ENCODE measurements at places on chromosomes 4 and X. TPM values are rescaled to one million over a fixed set of nuclear protein-coding genes. Genes with fewer than 3 reads are reported as not detected.
A peak's percentile ranks its signal among the peaks of the same experiment; 100 is the strongest.

Gene PRKG2
- total RNA-seq = 0.10 TPM

Gene ETDB
- total RNA-seq = not detected

GRCh38 chrX:24100713-24101112 is 46.0 kb downstream of the EIF2S3 start:
- DNase-seq = no peak

DNA sequence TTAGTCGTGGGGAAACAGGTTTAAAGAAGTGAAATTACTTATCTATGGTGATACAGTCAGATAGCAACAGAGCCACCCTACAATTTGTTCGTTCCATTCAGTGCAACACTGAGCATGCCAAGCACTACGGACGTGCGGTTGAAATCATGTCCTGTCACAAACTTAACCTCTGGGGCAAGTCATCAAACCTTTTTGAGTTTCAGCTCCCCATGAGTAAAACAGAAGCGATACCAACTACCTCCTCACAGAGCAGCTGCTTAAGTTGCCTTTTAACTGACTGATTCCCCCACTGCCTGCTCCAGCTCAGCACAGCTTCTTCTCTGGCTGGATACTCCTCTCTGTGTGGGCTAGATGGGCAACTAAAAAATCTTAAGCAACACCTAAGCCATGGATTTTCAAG is 36.0 kb downstream of the LHFPL1 start:
- DNase-seq = no peak

- DNase-seq = no peak
Observed at GRCh38 chr4:20311856-20312255, 60.2 kb downstream of the SLIT2 start.

GRCh38 chr4:54187148-54187547 is 41.9 kb upstream of the PDGFRA start:
- DNase-seq = no peak

DNA sequence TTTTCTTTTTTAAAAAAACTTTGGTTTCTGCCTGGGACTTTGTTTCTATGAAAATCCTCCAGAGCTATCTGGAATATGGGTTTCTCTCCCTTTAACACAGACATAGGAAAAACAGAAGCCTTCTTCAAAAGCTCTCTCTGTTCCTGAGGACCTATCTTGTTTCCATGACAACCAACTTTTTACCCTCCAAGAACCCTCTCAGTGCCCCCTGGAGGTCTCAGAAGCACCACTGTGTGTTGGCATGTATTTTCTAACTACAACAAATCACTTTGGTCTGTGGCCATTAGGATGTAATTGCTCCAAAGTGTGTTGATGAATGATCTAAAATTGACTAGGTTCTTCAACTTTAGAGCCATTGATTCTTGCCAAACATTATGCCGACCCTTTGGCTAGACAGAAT is 1331.6 kb downstream of the ADGRL3 start:
- DNase-seq = no peak

DNA sequence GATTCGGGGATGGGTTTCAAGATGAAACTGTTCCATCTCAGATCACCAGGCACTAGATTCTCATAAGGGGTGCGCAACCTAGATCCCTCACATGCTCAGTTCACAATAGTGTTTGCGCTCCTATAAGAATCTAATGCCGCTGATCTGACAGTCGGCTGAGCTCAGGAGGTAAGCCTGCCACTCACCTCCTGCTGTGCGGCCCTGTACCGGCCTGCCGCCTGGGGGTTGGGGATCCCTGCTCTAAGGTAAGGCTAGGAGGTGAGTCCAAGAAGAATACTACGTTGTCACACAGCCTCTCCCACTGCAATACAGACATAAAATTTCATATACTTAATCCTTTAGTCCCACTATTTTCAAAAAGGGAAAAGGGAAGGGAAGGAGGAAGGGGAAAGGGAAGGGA is 213.4 kb upstream of the HCCS start:
- DNase-seq = no peak

DNA sequence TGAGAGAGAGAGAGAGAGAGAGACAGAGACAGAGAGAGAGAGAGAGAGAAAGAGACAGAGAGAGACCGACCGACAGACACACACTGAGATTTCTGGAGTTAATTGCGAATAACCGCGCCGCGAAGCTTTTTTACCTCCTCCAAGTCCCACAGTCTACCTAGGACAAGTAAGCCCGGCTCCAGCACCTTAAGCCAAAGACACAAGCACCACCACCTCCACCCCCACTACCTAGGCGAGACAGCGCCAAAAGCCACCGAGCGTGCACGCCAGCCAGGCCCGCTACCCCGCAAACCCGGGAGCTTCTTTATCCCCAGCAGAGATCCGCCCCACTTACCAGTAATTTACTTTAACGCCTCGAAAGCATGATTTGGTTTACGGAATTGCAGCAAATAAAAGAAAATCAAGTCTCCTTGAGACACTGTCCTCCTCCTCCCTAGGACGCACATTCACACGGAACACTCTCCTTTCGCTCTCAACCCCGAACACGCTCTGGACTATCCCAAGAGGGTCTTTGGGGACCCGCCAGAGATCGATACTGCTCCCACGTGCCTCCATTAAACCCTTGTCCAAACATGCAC is 649.6 kb upstream of the DIPK2B start:
- peak; percentile 5 for DNase-seq
